ENCODE measurements at places on chromosomes 3 and 15.

DNA sequence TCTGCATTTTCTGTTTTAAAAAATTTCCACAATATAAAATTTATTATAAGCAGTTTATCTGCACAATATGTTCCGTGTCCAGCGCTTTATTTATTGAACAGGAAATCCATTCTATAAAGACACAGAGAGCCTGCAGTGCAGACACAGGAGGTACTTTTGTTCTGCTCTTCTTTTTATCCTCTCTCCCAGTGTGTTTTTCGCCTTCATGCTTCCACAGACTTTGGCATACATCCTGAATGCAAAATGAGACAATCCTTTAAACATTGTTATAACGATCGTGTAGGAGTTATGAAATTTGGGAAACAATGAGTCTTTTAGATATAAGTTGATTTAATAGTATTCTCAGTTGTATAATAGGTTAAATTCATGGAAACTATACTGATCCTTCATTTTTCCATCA, 749.2 kb downstream of the NAALADL2 start:
- DNase-seq = no peak

- DNase-seq = no peak
These were observed 13.2 kb upstream of the COL8A1 start for GRCh38 chr3:99625237-99625622.

DNA sequence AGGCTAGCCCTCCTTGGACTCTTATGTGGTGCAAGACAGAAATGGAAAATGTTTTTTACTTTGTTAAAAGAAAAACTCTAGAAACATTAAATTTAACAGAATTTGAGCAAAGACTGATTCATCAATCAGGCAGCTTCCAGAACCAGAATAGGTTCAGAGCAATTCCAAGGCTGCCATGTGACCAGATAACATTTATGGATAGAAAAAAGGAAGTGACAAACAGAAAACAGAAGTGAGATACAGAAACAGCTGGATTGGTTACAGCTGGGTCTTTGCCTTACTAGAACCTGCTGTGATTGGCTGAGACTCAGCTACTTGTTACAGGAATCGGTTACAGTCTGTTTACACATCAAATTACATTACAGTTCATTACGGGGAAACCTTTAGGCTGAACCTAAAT, 22.5 kb upstream of the OTOL1 start:
- DNase-seq = no peak

DNA sequence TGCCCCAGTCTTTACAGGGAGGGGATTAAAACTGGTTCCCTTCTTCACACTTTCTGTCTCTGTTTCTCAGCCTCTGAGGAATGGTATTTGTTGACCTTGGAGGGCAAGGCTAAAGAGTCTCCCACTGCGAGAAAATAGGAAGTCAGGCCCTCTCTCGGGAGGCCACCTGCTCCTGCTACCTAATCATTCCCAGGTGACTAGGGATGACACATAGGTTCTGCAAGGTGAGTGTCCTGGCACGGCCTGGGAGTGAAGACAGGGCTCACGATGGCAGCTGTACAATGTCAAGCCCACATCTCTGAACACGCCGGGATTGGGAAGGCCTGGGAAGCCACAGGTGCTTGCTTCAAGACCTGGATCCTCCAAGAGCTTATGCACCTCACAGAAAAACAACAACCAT, 314.2 kb downstream of the NTRK3 start:
- DNase-seq = no peak

GRCh38 chr15:75059607-75060006, 36.2 kb downstream of the PPCDC start:
- DNase-seq = no peak

- DNase-seq = no peak
These were observed 1.7 kb downstream of the P2RY14 start for GRCh38 chr3:151276687-151277042.

DNA sequence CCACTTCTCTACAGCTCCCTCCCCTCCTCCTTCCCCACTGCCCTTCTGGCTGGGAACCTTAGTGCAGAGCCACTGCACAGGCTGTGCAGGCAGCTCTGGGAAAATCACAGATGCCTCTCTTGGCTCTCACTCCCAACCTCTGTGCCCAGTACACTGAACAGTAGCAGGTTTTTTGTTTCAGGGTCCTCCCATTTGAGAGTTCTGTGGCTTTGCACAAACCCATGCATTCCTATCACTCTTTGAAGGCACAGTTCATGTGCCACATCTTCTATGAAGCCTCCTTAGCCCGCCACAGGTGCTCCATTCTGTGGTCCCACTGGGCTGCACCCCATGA, 103.9 kb downstream of the SNRK start:
- DNase-seq = no peak

DNA sequence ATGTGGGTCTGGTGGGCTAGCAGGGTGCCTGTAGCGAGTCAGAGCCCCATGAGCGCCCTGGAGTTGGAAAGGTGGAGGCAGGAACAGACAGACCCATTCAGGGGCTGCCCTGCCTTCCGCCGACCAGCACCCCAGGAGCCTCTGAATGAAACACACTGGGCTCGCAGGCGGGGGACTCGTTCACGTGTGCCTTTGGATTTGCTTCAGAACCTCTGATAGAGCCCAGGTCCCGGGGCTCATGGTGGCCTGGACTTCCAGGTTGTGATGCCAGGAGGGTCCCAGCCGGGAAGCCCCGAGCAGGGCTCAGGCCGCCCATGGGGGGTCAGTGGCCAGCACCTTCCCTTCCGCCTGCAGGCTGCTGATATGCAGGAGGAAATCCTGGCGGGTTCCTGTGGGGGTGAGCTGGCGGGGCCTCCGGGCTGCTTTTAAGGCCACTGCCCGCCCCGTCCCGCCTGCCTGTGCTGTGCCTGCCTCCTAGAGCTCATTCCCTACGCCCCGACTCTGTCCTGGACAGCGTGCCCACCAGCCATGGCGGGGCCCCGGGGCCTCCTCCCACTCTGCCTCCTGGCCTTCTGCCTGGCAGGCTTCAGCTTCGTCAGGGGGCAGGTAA, at the start of gene STAB1:
TSS of gene STAB1 (plus strand) at position 453 of the 610 bp plus-strand sequence. CDS start at position 529, 76 bp downstream.
- no peak for DNase-seq

GRCh38 chr3:132245552-132246142, 71.6 kb upstream of the ACP3 start:
- no peak for DNase-seq

DNA sequence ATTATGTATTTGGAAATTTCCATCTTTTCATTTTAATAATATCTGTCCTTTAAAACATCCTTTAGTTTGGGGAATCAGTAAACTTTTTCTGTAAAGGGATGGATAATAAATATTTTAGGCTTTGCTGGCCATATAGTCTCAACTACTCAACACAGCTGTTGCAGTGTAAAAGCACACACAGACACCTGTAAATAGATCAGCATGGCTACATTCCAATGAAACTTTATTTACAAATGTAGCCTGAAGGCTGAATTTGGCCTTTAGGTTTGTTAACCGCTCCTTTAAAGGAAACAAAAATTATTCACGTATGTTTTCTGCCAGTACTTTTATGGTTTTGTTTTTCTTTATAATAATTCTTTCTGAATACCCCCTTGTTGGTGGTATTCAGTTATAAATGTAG, 184.8 kb downstream of the ADAMTSL3 start:
- no peak for DNase-seq

- no peak for DNase-seq
These were observed 27.0 kb downstream of the SH3BP5 start for GRCh38 chr3:15305359-15305844.

GRCh38 chr3:100833483-100833882, 124.2 kb downstream of the TFG start:
- DNase-seq = no peak

- DNase-seq = no peak
These were observed 273.7 kb downstream of the SOX2 start for GRCh38 chr3:181985386-181985785.

GRCh38 chr3:169250000-169250399, 413.5 kb downstream of the MECOM start:
- DNase-seq = no peak
